ENCODE measurements at places on chromosomes 13 and 19.

GRCh38 chr19:13652810-13653590 is 111.3 kb upstream of the MRI1 start:
- DNase-seq, result no peak

DNA sequence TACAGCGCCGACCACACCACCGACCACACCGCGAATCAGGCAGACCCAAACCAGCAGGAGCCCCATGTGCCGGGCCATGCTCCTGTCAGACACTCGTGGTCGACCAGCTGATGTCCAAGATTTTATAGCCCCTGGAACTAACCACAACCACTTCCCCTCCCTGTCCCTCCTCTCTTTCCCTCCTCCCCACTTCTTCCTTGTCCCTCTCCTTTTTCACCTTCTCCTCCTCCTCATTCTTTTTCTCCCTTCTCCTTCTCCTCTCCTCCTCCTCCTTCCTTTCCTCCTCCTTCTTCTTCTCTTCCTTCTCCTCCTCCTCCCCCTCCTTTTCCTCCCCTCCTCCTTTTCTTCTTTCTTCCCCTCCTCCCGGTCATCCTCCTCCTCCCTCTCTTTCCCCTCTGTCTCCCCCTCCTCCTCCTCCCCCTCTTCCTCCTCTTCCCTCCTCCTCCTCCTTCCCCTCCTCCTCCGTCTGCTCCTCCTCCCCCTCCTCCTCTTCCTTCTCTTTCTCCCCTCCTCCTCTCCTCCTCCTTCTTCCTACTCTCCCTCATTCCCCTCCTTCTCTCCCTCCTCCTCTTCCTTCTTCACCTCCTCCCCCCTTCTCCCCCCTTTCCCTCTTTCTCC is 670 bp downstream of the BSPH1 start:
- DNase-seq, result no peak

- no peak for DNase-seq
These were observed 2.9 kb upstream of the ZNF700 start for GRCh38 chr19:11921852-11922495.

DNA sequence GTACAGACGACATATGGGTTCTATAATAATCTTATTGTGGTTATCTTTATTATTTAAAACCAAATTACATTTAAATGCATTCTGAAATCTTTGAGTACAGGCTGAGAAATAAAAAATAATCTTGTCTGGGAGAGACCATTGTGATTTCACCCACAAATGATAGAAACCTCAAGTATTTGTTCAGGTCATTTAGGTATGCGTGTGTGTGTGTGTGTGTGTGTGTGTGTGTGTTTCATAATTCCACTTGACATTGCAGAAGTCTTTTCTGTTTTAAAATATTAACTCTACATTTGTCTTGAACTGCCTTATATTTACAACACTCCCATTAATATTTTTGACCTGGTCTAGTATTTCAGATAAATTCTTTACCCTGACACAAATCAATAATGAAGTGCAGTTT is 126.9 kb downstream of the SPRY2 start:
- DNase-seq, result no peak

GRCh38 chr13:74090869-74091605 is 43.2 kb downstream of the KLF12 start:
- DNase-seq, result no peak

GRCh38 chr13:112574834-112575613 is 12.9 kb downstream of the TUBGCP3 start:
- DNase-seq, result no peak

DNA sequence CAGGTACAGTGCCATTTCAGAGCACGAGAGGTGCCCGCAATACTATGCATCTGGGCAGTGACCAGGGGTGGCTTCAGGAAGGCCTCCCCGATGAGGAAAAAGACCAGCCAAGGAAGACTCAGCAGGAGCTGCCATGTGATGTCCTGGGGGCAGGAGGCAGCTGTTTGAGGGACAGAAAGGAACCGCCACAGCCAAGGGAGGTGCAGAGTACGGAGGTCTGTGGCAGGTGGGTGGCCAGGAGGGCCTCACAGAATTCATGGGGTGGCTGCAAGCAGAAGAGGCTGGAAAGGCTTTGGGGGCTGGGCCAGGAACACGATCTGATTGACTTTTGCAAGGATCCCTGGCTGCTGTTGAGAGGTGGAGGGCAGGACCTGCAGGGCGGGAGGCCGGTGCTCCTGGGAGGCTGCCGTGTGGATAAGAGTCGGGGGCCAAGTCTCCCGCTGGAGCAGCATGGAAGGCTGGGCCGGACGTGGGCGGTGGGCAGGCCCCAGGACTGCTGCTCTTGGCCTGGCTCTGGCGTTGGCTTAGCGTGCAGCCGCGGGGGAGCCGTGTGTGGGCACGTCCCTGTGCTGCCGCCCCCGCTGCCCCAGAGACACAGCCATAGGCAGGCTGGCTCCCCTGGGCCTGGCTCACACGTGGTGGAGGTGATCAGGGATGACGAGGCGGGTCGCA is 29.1 kb downstream of the CEBPA start:
- no peak for DNase-seq

GRCh38 chr13:113545931-113546516 is 38.5 kb upstream of the TFDP1 start:
- DNase-seq, result no peak

DNA sequence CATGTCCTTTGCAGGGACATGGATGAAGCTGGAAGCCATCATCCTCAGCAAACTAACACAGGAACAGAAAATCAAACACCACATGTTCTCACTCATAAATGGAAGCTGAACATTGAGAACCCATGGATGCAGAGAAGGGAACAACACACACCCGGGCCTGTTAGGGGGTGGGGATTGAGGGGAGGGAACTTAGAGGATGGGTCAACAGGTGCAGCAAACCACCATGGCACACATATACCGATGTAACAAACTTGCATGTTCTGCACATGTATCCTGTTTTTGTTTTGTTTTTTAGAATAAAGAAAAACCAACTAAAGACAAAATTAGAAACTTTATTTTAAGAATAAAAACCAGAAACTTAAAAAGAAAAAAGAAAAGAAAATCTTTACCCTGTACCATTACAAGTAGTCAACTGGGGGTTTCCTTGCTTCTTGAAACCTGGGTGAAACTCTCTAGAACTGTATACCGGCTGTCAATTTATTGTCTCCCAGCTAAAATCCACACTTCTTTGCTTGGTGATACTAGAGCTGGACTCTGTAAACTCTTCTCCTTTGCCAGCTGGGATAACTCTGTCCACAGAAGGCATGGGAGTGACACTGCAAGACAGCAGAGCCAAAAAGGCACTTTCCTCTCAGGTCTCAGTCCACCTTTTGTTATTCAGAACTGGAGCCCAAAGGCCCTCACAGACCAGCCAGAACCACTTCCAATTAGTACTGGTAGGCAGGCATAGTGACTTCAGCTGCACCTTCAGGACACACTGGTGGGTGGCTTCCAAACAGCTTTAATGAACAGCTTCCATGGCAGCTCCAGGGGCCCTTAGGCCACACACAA is 9.0 kb downstream of the MICU2 start:
- DNase-seq, result no peak

DNA sequence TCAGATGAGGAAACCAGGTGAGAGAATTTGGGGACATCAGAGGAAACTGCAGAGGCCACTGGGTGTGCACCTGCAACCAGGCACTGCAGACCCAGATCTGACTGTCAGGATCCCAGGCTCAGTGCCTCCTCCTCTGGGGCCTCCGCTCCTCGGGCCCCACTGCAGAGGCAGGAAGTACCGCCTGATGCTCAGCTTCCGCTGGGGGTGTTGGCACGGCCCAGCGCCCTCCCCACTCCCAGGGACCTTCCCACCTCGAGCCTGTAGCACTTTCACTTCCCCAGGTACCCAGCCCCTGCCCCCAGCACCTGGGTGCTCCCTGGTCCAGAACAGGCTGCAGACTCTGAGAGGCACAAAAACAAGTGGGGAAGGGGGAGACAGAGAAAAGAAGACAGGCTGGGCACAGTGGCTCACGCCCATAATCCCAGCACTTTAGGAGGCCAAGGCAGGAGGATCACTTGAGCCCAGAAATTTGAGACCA is 1.4 kb upstream of the CD37 start:
- no peak for DNase-seq

DNA sequence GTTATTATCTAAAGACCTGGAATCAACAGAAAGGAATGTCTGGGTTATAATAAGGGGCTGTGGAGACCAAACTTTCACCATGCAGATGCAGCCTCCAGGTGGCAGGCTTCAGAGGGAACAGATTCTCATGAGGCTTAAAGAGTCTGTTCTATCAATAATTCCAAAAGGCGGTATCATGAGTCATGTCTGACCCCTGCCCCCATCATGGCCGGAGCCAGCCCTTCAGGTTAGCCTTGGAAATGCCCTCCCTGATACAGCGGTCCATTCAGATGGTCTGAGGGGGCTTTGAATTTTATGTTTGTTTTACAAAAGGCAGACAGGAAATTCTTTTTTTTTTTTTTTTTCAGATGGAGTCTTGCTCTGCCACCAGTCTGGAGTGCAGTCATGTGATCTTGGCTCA is 21.7 kb upstream of the LAMP1 start:
- peak; percentile 67 for DNase-seq

DNA sequence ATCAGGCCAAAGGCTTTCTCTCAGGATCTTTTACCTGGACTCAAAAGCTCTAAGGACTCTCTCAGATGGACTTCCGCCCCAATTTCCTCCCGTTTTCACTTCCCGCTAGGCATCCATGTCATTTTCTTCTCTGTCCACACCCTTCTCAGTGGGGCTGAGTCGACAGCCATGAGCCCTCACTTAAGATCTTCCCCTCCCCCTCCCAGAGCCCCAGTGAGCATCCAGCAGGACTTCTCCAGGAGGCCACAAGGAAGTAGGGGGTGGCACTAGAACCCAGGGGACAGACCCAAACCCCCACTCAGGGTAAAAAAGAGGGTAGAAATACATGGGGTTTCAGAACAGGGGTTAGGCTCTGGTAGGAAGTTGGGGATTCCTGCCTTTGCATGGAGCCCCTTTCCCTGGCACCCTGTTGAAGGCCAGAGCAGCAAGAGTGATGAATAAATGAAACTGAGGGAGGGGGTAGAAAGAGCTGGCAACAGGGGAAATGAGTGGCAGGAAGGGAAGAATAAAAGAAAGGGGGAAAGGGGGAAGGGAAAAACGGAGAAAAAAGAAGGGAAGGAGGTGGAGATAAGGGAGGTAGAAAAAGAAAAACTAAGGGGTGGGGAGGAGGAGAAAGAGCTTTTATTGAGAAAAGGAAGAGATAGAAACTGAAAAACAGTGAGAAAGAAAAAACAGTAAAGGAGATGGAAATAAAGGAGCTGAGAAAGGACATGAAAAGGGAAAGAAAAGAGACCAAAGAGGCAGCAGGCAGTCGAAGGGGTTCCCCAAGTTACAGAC is 42.3 kb downstream of the DEDD2 start:
- no peak for DNase-seq

- no peak for DNase-seq
These were observed 9.3 kb downstream of the ZNF582 start for GRCh38 chr19:56383826-56384605.

- DNase-seq, result no peak
These were observed 15.4 kb downstream of the CBARP start for GRCh38 chr19:1222394-1222793.

DNA sequence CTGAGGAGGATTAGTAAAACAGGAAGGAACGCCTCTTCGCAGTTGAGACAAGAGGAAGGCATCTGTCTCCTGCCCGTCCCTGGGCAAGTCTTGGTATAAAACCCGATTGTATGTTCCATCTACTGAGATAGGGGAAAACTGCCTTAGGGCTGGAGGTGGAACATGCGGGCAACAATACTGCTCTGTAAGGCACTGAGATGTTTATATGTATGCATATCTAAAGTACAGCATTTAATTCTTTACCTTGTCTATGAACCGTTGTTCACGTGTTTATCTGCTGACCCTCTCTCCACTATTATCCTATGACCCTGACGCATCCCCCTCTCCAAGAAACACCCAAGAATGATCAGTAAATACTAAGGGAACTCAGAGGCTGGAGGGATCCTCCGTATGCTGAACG is 722 bp upstream of the TIMM50 start:
- no peak for DNase-seq

- no peak for DNase-seq
These were observed 86.4 kb upstream of the SLC7A1 start for GRCh38 chr13:29681864-29682263.

DNA sequence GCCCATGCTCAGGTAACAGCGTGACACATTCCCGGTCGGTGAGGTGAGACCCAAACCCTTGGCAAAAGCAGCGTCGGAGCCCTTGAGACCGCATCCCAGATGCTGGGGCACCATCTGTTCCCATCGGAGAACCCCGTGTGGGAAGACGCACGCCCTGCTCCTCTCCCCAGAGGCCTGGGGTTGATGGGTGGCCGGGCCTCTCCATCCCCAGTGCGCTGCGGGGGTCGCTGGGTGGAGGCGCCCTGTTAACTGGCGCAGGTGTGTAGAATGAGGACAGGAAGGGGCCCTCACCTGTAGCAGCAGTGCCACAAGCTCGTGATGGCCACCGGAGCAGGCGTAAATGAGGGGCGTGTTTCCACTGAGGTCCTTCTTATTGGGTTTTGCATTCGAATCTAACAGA is 24.6 kb downstream of the PDCD5 start:
- DNase-seq, result no peak

GRCh38 chr13:83780227-83780626 is 102.0 kb downstream of the SLITRK1 start:
- peak; percentile 21 for DNase-seq

DNA sequence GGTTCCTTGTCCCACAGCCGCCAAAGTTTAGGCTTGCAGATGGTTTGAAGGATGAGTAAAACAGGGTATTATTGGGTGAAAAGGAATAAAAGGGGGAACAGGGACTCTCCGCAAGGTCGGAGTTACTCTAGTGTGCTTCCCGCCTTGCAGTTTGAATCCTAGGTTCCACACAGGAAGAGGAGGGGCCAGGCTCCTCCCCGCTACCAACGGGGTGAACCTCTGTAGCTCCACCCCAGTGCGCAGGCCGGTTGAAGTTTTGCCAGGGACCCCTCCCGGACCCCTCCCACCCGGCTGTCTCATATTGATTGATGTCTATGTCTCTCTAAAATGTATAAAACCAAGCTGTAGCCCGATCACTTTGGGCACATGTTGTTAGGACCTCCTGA is 11.6 kb upstream of the GTF2F2 start:
- peak; percentile 13 for DNase-seq

- peak; percentile 45 for DNase-seq
These were observed 6.9 kb downstream of the PKN1 start for GRCh38 chr19:14440049-14440448.

GRCh38 chr19:17968362-17968761 is 1.5 kb downstream of the KCNN1 start:
- DNase-seq, result no peak

GRCh38 chr19:18853755-18854427 is 22.1 kb downstream of the UPF1 start:
- DNase-seq, result no peak

DNA sequence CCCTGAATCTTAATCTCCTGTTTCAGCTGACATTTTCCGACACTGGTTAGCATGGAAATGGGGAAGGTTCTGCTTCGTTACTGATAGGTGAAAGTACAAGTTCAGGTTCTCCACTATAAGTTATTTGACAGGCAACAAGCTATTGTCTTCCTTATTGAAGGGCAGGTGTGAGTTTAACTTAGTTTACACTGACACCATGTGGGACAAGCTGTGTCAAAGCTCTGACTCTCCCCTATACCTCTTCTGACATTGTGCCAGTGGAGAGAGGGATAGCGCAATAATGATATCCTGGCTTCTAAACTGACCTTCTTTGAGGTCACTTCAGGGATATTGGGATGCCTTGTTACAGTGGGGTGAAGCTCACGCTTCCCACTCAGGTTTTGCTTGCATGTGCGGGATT is 587.0 kb upstream of the SLITRK5 start:
- DNase-seq, result no peak
